A549 treated with Mapracorat at 1 μM for 4 hours (cell line): ENCODE measurements at places on chromosomes 6 and 20. TPM values are rescaled to one million over a fixed set of nuclear protein-coding genes. Genes with fewer than 3 reads are reported as not detected.

Gene CST3
- total RNA-seq = 263 to 436 TPM (median 419 TPM) in 5 replicates

Gene DSN1
- 21.0 to 27.3 TPM (median 23.4 TPM) in 5 replicates for total RNA-seq

Gene PI3
- 2.2 to 4.2 TPM (median 3.7 TPM) in 5 replicates for total RNA-seq

Gene SULF2
- total RNA-seq = 20.5 to 23.5 TPM (median 21.6 TPM) in 5 replicates

Gene SIRPB2
- 0.15 TPM in 1 of 5 replicates, not detected in the others for total RNA-seq

Gene PLCG1
- 33.6 to 47.2 TPM (median 41.2 TPM) in 5 replicates for total RNA-seq

Gene RNF182
- total RNA-seq = 3.2 to 3.6 TPM (median 3.4 TPM) in 5 replicates

Gene SLC44A4
- 0.15 TPM in 1 of 5 replicates, not detected in the others for total RNA-seq

Gene IL17F
- total RNA-seq = not detected in 5 replicates

Gene FNDC1
- total RNA-seq = 0.06 to 0.13 TPM (median 0.11 TPM) in 5 replicates

Gene RWDD2A
- 1.4 to 1.9 TPM (median 1.6 TPM) in 5 replicates for total RNA-seq

Gene BPHL
- total RNA-seq = 19.6 to 27.9 TPM (median 24.8 TPM) in 5 replicates

Gene PRICKLE4
- total RNA-seq = 0.47 to 0.91 TPM (median 0.66 TPM) in 5 replicates

Gene RRAGD
- total RNA-seq = 3.6 to 5.4 TPM (median 4.6 TPM) in 5 replicates

Gene ANKEF1
- total RNA-seq = 5.6 to 6.7 TPM (median 6.0 TPM) in 5 replicates

Gene COL21A1
- total RNA-seq = 0.50 to 1.0 TPM (median 0.60 TPM) in 5 replicates

Gene BCAS1
- 0.39 to 0.65 TPM (median 0.43 TPM) in 5 replicates for total RNA-seq

Gene PLA2G7
- total RNA-seq = not detected in 5 replicates

Gene ABHD16B
- not detected in 5 replicates for total RNA-seq

Gene STX11
- total RNA-seq = 2.2 to 2.9 TPM (median 2.5 TPM) in 5 replicates

Gene FAM8A1
- 3.6 to 5.0 TPM (median 4.2 TPM) in 5 replicates for total RNA-seq

Gene LST1
- total RNA-seq = 0.16 to 0.36 TPM in 2 of 5 replicates, not detected in the others

Gene DEFB113
- total RNA-seq = not detected in 5 replicates

Gene SPDEF
- total RNA-seq = 1.2 to 2.1 TPM (median 1.6 TPM) in 5 replicates

Gene FAM184A
- 0.10 TPM in 1 of 5 replicates, not detected in the others for total RNA-seq

Gene RIN2
- 22.4 to 24.4 TPM (median 22.9 TPM) in 5 replicates for total RNA-seq

Gene SRSF12
- 1.0 to 2.0 TPM (median 1.9 TPM) in 5 replicates for total RNA-seq

Gene LY6G5C
- 0.92 to 1.6 TPM (median 1.1 TPM) in 5 replicates for total RNA-seq

Gene CST4
- not detected in 5 replicates for total RNA-seq

Gene DEFB132
- total RNA-seq = not detected in 5 replicates

Gene CCHCR1
- 6.2 to 7.8 TPM (median 7.3 TPM) in 5 replicates for total RNA-seq

Gene HS3ST5
- not detected in 5 replicates for total RNA-seq

Gene GSTA1
- not detected in 5 replicates for total RNA-seq

Gene KCNB1
- total RNA-seq = 0.98 to 3.6 TPM (median 1.3 TPM) in 5 replicates
